ENCODE measurements at places on chromosomes 5 and 9. TPM values are rescaled to one million over a fixed set of nuclear protein-coding genes. Genes with fewer than 3 reads are reported as not detected.

GRCh38 chr9:99095565-99095964 lies 9.3 kb upstream of the TGFBR1 start:
- H3K27ac ChIP-seq = no peak overlapping the region
- no peaks in the 10 kb centered on the region for H3K27me3 ChIP-seq
- DNase-seq = no peak
- H3K36me3 ChIP-seq = no peaks in the 10 kb centered on the region
- no peaks in the 10 kb centered on the region for H3K4me1 ChIP-seq
- no peak overlapping the region for H3K4me3 ChIP-seq

GRCh38 chr5:164119806-164120447 lies 614.5 kb downstream of the MAT2B start:
- H3K36me3 ChIP-seq = no peaks in the 10 kb centered on the region
- H3K4me3 ChIP-seq = no peak overlapping the region
- H3K27ac ChIP-seq = no peak overlapping the region
- H3K4me1 ChIP-seq = no peaks in the 10 kb centered on the region

DNA sequence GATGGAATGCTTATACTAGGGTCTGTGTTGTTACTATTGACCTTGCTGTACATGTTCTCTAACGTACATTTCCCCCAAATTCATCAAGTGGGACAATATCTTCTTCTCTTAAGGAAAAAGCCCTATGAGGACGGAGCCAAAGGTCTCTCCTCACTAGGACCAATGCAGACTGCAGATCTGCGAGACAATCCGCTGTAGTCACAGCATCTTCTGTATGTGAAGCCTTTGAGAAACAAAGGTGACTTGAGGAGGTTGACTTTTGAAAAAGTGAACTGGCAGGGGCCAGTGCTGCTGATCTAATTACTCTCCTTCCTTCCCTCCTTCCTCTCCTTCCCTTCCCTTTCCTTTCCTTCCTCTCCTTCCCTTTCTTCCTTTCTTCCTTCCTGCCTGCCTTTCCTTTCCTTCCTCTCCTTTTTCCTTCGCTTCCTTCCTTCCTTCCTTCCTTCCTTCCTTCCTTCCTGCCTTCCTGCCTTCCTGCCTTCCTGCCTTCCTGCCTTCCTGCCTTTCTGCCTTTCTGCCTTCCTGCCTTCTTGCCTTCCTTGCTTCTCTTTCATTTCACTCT lies 71.1 kb upstream of the BASP1 start:
- no peak overlapping the region for H3K27ac ChIP-seq
- no peaks in the 10 kb centered on the region for H3K4me1 ChIP-seq
- no peaks in the 10 kb centered on the region for H3K27me3 ChIP-seq
- H3K4me3 ChIP-seq = no peak overlapping the region
- DNase-seq = no peak
- H3K36me3 ChIP-seq = no peaks in the 10 kb centered on the region

Gene DOCK8
- 2.3 TPM for total RNA-seq

Data from psoas muscle (tissue), 8 donors.